ENCODE measurements at places on chromosomes 7 and 10. TPM values are rescaled to one million over a fixed set of nuclear protein-coding genes. Genes with fewer than 3 reads are reported as not detected.

MAPK8 gene
- 31.9 TPM for total RNA-seq

FGFBP3 gene
- total RNA-seq, result 2.3 TPM

VWDE gene
- 0.31 TPM for total RNA-seq

PIP gene
- total RNA-seq, result not detected

CPA2 gene
- total RNA-seq, result 0.08 TPM

INA gene
- 26.7 TPM for total RNA-seq

ZNF92 gene
- total RNA-seq, result 5.0 TPM
